ENCODE measurements at places on chromosomes 4 and X.
A peak's percentile ranks its signal among the peaks of the same experiment; 100 is the strongest.

DNA sequence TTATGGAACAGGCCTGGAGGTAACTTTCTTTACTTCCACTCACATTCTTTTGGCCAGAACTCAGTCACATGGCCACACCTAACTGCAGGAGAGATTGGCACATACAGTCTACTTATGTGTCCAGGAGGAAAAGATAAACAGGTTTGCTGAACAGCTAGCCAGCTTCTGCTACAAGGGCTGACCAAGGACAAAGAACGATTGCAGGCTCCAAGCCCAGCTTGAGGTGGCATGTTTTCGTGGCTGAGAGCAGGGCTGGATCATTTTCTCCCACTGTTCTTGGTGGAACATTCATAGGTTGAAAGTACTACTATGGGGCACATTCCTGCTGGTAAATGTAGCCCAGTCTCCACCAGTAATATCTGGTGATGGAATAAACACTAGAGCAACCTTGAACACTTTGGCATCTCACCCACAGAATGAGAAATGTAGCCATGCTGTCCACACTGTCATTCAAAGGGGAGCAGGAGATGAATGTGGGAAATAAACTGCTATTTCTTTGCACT is 28.2 kb downstream of the NHS start:
- DNase-seq = no peak

GRCh38 chr4:22091906-22092305 is 143.3 kb upstream of the KCNIP4 start:
- DNase-seq = no peak

DNA sequence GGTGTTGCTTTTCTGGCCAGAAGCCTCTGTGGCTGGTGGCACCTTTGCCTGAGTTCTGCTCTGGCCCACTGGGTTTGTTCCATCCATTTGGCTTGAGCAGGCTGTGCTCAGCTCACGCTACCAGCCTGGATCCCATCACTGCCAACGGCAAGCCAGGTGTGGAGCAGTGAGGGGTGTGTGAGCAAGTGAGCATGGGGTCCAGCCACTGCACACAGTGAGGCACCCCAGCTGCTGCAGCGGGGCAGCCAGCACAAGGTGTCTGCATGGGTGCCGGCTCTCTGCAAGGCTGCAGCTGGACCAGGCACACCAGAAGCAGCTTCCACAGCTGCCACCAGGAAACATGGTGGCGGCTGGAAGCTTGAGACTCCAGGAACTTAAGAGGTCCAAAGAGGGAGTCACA is 46.8 kb downstream of the ARAP2 start:
- no peak for DNase-seq

- peak; percentile 96 for DNase-seq
These were observed 10.7 kb upstream of the CXCL8 start for GRCh38 chr4:73729534-73730165.

DNA sequence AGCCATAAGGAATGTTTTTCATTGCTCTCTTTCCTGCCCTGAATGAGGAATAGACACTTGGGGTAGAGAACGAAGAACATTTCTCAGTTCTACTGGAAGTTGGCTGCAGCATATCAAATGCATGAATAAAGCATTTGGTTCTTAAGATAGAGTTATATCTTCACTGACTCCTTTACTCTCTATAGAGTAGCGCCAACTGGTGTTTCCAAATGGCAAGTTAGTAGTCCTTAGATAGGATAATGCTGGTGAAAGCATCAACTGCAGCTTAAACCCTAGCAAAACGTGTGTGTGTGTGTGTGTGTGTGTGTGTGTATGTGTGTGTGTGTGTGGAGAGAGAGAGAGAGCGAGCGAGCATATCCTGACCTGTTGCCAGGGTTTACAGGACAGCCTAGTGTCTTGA is 62.2 kb upstream of the FRMPD4 start:
- peak; percentile 54 for DNase-seq

GRCh38 chr4:25862411-25863346 is at the start of gene SEL1L3:
Gene SEL1L3 (minus strand): TSS chr4:25862988. CDS start chr4:25862836, 152 bp downstream.
- no peak for DNase-seq

GRCh38 chr4:168677063-168677462 is 180.2 kb downstream of the PALLD start:
- DNase-seq = no peak

- DNase-seq = no peak
These were observed 81.0 kb downstream of the MGST2 start for GRCh38 chr4:139746431-139747171.

DNA sequence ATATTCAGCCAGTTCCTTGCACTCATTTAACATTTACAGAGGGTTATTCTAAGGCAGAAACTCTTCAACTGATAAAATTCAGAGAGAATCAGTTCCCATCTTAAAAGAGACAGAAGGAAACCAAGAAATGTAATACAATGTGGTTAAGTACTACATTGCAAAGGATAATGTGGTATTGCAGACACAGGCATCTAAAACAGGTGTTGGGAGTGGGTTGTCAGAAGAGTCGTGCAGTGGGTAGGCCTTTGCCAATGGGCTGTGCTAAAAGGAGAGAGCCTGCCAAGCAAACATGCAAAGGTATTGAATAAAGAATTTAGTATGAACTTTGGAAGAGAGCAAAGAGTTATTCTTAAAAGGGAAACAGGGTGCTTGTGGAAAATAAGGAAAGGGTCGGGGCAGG is 1044.4 kb upstream of the DIAPH2 start:
- no peak for DNase-seq

DNA sequence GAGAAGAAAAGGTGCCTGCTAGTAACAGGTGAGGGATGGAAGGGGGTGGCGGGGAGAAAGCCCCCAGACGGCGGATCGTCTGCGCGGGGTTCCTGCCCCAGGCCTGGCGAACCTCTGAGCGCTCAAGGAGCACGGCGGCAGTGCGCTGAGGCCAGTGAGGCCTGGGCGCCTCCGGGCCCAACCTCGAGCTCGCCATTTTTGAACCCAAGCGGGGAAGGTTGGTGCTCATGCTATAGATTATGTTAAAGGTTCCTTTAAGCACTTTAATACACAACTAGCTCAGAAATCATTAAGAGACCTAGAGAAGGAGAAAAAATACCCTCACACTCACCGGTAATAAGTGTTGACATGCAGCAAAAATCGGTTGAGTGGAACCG is 7.9 kb downstream of the PITX2 start:
- DNase-seq = no peak

DNA sequence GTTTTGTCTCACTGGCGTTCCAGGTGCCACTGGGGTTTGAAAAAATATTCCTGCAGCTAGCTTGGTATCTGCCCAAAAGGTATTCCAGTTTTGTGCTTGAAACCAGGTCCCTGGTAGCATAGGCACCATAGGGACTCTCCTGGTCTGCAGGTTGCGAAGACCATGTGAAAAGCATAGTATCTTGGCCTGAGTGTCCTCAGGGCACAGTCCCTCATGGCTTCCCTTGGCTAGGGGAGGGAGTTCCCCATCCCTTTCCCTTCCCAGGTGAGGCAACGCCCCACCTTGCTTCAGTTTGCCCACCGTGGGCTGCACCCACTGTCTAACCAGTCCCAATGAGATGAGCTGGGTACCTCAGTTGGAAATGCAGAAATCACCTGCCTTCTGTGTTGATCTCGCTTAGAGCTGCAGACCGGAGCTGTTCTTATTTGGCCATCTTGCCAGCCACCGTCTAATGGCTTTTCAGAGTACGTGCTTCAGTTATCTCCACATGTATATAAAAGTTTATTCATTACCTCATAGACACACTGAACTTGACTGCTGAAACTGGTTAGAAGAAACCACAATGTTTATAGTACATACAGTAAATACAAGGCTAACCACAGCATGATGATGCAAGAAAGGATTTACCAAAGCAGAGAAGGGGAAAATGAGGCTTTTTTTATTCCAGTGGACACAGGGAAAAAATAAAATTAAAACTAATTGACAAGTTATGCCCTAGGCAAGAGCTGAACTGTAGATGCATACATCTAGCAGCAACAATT is 10.6 kb downstream of the PBDC1 start:
- peak; percentile 46 for DNase-seq

- DNase-seq = no peak
These were observed 249.7 kb downstream of the RAPGEF2 start for GRCh38 chr4:159352609-159353008.

DNA sequence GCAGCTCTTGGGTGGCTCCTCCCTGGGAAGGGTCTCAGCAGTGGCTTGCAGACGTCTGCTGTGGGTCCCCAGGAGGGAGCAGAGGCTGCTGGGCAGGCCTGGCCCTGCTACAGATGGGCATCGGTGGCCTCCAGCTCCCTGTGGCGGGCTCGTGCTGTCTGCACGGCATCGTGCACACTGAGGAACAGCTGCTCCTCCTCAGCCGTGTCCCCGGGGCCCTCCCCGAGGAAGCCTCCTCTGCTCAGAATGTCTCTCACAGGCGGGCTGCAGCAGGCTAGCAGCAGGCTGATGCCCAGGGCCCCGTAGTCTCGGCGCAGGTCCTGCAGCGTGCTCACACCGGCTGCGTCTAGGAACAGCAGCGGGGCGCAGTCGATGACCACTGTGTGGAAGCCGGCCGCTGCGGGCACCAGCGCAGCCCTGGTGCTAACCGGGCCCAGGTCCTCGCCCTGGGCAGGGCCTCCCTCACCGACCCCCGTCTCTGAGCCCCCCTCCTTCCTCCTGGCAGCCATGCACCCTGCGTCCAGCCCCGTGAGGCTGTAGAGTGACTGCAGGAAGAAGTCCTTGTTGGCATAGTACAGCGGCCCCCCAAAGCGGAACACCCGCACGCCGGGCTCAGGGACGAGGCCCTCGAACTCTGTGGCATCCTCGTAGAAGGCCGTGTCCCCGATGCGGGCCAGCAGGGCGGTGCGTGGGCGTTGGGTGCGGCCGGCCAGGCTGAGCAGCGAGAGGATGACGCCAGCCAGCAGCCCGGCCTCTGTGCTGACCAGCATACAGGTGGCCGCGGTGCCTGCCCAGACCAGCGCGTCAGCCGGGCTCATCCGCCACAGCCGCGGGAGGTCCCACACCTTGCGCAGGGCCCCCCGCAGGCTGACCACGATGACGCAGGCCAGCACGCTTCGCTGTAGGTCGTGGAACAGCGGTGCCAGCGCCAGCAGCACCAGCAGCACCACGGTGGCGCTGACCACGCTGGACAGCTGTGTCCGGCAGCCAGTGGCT is 2.2 kb downstream of the IDUA start:
- DNase-seq = no peak

GRCh38 chr4:88730811-88731210 is 33.2 kb upstream of the NAP1L5 start:
- no peak for DNase-seq

DNA sequence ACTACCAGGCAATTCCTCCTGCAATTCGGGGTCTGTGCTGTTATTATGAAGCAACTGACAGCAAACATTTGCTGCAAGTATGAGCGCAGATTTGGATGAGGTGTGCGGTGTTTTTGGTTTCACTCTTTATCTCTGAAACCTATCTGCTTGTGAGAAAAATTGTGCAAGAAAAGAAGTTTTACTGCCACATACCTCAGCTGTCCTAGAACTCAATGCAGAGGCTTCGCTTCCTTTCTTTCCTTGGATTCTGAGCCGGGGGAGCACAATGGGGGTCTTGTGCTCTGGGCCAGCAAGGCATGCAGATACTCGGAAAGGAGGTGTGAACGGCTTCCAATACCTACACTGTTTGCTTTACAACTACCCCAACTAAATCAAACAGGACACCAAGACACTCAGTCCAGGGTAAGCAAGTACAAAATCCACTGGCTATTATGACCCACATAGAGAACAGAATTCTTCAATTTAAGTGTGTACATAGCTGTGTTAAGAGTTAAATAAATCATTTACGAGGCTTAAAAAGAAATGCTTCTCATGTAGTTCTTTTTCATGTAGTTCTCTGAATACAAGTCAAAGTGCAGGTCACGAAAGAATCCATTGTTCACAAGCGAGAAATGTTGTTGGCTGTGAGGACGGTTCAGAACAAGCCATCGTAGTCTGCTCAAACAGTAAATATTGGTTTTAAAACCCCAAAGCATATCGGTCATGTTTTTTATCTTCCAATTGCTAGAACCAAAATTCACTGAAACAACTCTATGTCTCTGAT is 1.1 kb downstream of the SORBS2 start:
- DNase-seq = no peak

- peak; percentile 26 for DNase-seq
These were observed 190.1 kb downstream of the NSUN7 start for GRCh38 chr4:40939856-40940255.

DNA sequence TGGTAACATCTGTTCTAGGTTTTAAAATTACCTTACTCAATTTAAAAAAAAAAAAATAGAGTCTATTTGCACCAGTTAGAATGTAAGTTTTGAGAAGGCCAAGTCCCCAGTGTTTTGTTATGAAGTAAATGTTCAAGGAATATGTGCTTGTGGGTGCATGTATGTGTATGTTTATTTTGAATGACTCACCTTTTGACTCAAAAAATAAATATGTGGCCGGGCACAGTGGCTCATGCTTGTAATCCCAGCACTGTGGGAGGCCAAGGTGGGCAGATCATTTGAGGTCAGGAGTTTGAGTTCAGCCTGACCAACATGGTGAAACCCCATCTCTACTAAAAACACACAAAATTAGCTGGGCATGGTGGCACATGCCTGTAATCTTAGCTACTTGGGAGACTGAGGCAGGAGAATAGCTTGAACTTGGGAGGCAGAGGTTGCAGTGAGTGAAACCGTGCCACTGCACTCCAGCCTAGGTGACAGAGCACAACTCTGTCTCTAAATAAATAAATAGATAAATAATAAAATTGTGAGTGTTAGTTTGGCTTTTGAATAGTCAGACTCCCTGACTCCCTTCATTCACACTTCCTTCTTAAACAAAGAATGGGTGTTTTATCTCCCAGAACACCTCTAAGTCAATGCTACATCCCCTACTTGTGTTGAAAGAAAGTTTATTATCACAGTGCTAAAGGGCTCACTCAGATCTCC is 511.3 kb upstream of the PCDH7 start:
- peak; percentile 18 for DNase-seq

DNA sequence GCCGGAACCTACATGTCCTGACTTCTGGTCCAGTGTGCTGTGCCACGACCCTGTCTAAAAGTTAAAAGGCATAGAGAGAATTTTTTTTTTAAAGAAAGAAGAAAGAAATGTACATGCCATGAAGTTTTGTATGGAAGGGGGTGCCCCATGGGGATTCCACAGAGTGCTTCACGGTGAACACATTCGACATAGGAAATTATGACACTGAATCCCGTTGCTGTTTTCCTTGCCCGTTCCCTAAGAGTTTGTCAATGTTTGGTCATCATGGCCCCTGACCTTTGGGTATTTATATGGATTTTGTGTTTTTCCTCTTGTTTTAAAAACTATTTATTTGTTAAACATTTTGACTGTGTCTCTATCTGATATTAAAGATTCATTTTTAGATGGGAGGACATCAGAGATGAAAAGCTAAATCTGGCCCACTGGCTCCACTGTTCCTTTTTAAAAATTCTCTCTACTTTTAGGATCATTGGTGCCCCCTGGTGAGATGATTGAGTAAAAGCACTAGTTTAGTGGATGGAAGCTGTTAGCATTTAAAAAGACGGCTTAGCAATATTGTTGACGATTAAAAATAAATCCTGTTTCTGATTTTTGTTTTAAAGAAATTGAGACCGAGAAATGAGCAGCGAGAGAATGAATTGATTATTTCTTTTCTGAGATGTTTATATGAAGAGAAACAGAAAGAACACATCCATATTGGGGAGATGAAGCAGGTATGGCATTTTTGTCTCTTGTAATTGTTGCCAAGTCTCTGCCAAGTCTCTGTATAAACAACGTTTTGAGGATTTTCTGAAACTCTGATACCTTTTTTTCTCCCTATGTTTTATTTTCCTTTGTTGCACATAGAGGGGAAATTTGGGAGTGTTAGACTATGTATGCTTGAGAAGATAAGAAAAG is 75.0 kb downstream of the PTTG2 start:
- peak; percentile 83 for DNase-seq

- peak; percentile 35 for DNase-seq
These were observed 107.5 kb upstream of the RPL34 start for GRCh38 chr4:108512615-108513505.

GRCh38 chrX:153779891-153780677 is 757 bp upstream of the SRPK3 start:
- DNase-seq = no peak
